ENCODE measurements at places on chromosomes 12 and 14. TPM values are rescaled to one million over a fixed set of nuclear protein-coding genes. Genes with fewer than 3 reads are reported as not detected.
A peak's percentile ranks its signal among the peaks of the same experiment; 100 is the strongest.

STYK1 gene
- total RNA-seq, result not detected

MYO1H gene
- not detected for total RNA-seq

CEP170B gene
- total RNA-seq, result 7.7 TPM

GPX2 gene
- not detected for total RNA-seq

GPR84 gene
- 0.99 TPM for total RNA-seq

KRT83 gene
- not detected for total RNA-seq

COCH gene
- not detected for total RNA-seq

SIX6 gene
- not detected for total RNA-seq

DNA sequence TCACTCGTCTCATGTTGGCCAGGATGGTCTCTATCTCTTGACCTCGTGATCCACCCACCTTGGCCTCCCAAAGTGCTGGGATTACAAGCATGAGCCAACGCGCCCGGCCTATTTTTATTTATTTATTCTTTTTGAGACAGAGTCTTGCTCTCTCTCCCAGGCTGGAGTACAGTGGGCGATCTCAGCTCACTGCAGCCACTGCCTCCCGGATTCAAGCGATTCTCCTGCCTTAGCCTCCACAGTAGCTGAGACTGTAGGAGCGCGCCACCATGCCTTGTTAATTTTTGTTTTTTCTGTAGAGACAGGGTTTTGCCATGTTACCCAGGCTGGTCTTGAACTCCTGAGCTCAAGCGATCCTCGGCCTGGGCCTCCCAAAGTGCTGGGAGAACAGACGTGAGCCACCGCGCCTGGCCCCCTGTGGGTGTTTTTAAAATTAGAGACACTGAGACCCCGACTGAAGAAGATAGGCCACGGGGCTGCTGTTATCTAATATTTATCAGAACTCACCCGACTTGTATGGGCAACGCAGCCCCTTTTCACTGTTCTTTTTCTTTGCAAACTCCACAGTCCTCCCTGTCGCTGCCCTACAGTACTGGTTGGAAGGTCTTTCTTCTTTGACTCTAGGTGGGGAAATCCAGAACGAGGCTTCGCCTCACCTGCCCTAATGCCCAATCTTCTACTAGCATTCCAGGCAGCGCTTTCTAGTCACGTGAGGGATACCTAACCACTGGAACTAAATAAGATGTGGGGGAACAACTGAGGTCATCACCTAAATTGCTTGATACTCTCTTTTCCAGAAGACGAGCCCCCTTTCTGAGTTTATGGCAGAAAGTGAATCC lies 1.4 kb upstream of the GABARAPL1 start:
- no peaks in the 10 kb centered on the region for H3K27me3 ChIP-seq
- H3K4me3 ChIP-seq, result peak overlapping the region; percentile 94
- no peaks in the 10 kb centered on the region for H3K36me3 ChIP-seq
- peaks cover 23% of the 10 kb centered on the region for H3K4me1 ChIP-seq
- DNase-seq, result no peak
- H3K27ac ChIP-seq, result peak overlapping the region; percentile 96

DNA sequence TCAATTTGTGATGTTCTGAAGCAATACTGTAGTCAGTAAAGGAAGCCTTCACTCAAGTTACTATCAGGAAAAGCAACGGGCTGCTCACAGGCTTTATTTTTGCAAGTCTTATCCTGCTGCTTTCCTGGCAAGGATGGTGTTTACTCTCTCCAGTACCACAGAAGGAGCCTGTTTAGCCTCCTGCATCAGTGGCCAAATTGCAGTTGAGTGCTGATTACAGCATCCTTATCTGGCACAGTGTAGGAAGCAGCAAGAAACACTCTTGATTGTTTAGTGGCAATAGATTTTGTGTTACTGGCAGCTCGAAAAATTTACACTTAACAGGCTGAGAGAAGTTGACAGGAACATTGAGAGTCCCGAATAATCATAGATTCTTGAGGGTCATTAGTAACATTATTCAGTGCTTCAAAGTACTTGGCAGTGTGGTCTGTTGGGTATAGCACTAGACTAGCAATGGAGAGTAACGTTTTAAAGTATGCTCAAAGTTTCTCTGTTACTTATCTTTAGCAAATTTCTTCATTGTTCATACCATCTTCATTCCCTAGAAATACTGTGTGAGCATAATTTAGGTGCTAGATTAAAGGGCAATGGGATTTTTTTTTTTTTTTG lies 11.7 kb downstream of the TULP3 start:
- H3K36me3 ChIP-seq, result no peaks in the 10 kb centered on the region
- H3K27me3 ChIP-seq, result no peaks in the 10 kb centered on the region
- H3K27ac ChIP-seq, result no peak overlapping the region
- no peak for DNase-seq
- H3K4me3 ChIP-seq, result no peak overlapping the region

GRCh38 chr14:39369029-39369428 lies 63.2 kb downstream of the FBXO33 start:
- no peak overlapping the region for H3K27ac ChIP-seq
- no peak for DNase-seq
- H3K36me3 ChIP-seq, result peaks cover 9% of the 10 kb centered on the region
- no peak overlapping the region for H3K4me3 ChIP-seq

- H3K27ac ChIP-seq, result no peak overlapping the region
- no peak overlapping the region for H3K4me3 ChIP-seq
- no peak for DNase-seq
- no peaks in the 10 kb centered on the region for H3K36me3 ChIP-seq
Measured at GRCh38 chr12:93080994-93081809, 152.1 kb upstream of the EEA1 start.

DNA sequence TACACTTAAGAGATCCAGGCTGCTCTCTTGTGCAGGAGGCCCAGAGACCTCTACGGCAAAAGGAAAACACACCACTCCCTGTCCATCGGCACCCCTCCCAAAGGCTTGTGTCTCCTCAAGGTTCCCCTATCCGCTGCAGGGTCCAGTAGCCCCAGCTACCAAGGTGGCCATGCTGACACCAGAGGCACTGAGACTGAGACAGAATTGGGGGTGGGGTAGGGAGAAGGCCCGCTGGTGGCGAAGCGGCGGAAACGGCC lies 590 bp downstream of the DDIT3 start:
- peaks cover 49% of the 10 kb centered on the region for H3K4me1 ChIP-seq
- H3K27me3 ChIP-seq, result no peaks in the 10 kb centered on the region
- H3K36me3 ChIP-seq, result peaks cover 9% of the 10 kb centered on the region

- peaks cover 53% of the 10 kb centered on the region for H3K4me1 ChIP-seq
- H3K4me3 ChIP-seq, result peak overlapping the region; percentile 93
- H3K27me3 ChIP-seq, result no peaks in the 10 kb centered on the region
- no peak for DNase-seq
- peak overlapping the region; percentile 96 for H3K27ac ChIP-seq
- H3K36me3 ChIP-seq, result no peaks in the 10 kb centered on the region
Measured at GRCh38 chr12:57753756-57754337, 1.1 kb upstream of the MARCHF9 start.

GRCh38 chr12:16119618-16120415 lies 157.7 kb downstream of the SLC15A5 start:
- no peak for DNase-seq
- no peaks in the 10 kb centered on the region for H3K36me3 ChIP-seq
- H3K27ac ChIP-seq, result no peak overlapping the region
- no peaks in the 10 kb centered on the region for H3K4me1 ChIP-seq
- H3K27me3 ChIP-seq, result peaks cover 10% of the 10 kb centered on the region

GRCh38 chr12:3473844-3474243 lies 17.2 kb upstream of the PRMT8 start:
- peaks cover 2% of the 10 kb centered on the region for H3K4me1 ChIP-seq
- DNase-seq, result no peak
- H3K27me3 ChIP-seq, result peaks cover 43% of the 10 kb centered on the region
- H3K27ac ChIP-seq, result no peak overlapping the region
- H3K36me3 ChIP-seq, result no peaks in the 10 kb centered on the region
- no peak overlapping the region for H3K4me3 ChIP-seq

- H3K4me3 ChIP-seq, result no peak overlapping the region
- peaks cover 27% of the 10 kb centered on the region for H3K27me3 ChIP-seq
- H3K27ac ChIP-seq, result no peak overlapping the region
- no peaks in the 10 kb centered on the region for H3K36me3 ChIP-seq
Measured at GRCh38 chr12:113700943-113701342, 229.3 kb upstream of the LHX5 start.

- no peak for DNase-seq
- no peak overlapping the region for H3K27ac ChIP-seq
- H3K4me1 ChIP-seq, result peaks cover 19% of the 10 kb centered on the region
- no peaks in the 10 kb centered on the region for H3K36me3 ChIP-seq
Measured at GRCh38 chr12:53603196-53603595, 23.0 kb downstream of the ATF7 start.
